ENCODE measurements at places on chromosomes 7 and 10.

DNA sequence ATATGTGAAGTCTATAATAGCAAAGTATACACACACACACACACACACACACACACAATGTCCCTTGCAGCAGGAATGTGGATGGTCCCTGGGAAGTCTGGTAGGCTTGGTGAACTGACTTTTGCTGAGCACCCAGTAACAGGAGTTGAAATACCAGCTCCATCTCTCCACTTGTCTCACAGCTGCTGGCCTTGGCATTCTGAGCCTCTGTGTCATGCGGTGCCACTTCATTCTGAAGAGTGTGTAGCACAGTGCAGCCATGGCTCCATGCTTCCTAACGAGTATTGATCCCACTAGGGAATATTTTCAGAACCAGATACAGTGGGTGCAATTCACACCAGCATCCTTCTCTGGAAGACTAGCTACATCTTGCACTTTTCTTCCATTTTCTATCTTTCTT, 192.4 kb downstream of the ADARB2 start:
- no peak for DNase-seq

GRCh38 chr10:29297678-29298077, 8.8 kb downstream of the LYZL1 start:
- DNase-seq = no peak

GRCh38 chr10:96448021-96448457, 65.7 kb downstream of the TLL2 start:
- no peak for DNase-seq

- DNase-seq = no peak
These were observed 26.2 kb upstream of the ZNF488 start for GRCh38 chr10:47410271-47410670.

DNA sequence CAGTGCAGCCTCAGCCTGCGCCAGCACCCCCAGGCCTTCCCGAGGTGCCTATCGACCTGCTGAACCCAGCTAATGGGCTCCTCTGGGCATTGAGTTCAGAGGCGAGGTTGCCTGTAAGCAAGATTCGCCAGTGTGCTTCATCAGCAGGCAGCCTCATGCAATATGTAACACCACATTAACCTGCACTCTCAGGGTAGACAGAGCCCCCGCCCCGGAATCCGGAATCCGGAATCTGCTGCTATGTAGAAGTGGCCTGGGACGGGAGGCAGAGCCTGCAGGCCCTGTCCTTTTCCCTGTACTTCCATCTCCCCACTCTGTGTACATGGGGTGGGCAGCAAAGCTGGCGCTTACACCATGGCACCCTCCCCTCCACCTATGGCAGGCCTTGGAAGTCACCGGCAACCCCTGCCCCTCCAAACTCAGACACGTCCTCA, 83.9 kb upstream of the RET start:
- no peak for DNase-seq

- DNase-seq = no peak
These were observed 94.9 kb downstream of the CHST15 start for GRCh38 chr10:123998197-123999141.

All from KBM-7 (cell line).